PC-9 (cell line): ENCODE measurements at places on chromosomes 6 and 20. TPM values are rescaled to one million over a fixed set of nuclear protein-coding genes. Genes with fewer than 3 reads are reported as not detected.

DNA sequence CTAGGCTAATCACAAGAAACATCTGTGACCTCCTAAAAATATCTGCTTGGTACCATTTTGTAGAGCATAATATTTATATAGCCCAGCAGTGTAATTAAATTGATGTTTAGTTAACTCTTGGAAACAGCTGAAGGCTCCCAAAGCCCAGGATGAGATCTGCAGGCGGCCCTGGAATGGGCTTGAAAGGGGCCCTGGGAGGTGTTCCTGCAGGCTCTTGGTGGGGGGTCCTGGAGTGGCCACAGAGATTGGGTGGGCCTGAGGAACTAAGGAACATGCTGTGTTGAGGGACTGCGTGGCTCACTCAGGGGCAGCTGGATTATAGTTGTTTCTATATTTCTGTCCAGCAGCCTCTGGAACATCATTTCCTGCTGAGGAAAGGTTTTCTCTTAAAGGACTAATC lies 9.2 kb downstream of the SCP2D1 start:
- no peak for DNase-seq

DNA sequence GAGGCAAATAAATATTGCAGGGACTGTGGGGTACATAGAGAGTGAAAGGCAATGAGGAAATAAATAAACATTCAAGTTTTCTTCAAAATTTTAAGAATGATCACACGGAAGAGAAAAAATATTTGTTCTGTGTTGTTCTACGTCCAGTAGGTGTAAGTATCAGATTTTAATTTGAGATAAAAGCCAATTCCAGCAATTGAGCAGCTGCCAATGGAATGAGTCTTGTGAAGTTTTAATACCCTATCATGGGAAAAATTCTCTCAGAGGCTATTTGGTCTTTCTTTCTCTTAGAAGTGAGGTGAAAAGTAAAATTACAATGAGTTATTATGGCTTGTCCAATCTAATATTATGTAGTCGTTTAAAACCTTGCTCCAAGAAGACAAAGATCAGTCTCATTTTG lies 195.7 kb upstream of the CITED2 start:
- DNase-seq, result no peak

DNA sequence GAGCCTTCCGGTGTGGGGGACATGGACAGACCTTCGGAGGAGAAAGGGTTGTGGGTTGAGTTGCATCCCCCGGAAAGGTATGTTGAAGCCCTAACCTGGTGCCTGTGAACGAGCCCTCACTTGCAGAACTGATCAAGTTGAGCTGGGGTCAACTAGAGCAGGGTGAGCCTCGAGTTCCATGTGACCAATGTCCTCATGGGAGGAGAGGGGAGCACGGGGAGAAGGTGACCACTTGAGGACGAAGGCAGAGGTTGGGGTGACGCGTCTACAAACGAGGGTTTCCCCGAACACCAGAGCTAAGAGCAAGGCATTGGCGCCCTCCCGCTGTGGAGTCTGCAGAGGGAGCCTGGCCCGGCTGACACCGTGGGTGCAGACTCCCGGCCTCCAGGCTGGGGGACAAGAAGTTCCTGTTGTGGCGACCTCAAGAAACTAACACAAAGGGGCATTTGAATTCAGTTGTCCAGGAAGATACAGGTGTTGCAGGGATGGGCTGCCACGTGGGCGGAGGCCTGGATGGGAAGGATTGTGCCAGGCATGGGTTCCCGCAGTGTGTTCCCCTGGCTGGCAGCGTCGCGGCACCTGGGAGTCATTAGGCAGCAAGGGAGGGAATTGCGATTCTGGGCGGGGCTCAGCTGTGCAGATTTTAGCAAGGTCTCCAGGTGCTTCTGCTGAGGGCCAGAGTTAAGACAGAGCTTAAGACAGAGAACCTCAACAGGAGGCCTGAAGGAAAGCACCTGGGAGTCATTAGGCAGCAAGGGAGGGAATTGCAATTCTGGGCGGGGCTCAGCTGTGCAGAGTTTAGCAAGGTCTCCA lies 20.4 kb upstream of the UNC93A start:
- no peak for DNase-seq

- peak; percentile 87 for DNase-seq
Measured at GRCh38 chr20:22775671-22776139, 191.3 kb upstream of the FOXA2 start.

GRCh38 chr20:22836877-22837276 lies 198.2 kb upstream of the SSTR4 start:
- no peak for DNase-seq

GRCh38 chr6:127794405-127794804 lies 106.5 kb downstream of the THEMIS start:
- no peak for DNase-seq

DNA sequence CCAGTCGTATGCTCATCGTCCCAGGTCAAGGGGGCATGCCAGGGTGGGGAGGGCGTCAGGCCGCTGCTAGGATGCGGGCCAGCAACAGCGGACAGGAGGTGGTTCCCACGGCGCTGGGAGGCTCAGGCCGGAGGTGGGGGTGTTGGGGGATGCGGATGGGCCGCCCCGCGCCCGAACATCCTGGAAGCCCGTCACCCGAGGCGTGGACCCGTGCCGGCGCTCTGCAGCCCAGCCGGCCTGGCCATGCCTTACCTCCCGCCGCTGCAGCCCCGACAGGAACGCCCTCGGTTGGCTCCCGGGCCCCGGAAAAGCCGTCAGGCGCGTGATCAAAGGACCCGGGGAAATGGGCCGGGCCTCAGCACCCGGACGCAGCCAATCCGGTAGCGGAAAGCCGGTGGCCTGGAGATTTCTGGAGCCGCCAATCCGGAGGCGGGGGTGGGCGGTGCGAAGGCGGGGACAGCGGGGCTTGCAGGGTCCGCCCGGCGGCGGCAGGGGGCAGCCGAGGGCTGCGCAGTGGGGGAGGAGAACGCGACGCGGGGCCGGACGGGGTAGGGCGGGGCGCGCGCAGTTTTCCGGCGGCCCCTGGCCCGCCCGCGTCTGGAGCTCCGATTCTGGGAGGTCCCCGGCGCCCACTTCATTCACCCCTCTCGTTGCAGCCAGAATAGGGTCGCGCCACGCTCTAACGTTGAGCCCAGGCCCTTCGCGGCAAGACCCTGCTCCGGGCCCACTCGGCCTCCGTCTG lies at the start of gene SMIM29:
Gene SMIM29 (minus strand): TSS at position 280 of the 742 bp plus-strand sequence. CDS start 1,215 bp downstream, outside the sequence.
- peak; percentile 83 for DNase-seq

DNA sequence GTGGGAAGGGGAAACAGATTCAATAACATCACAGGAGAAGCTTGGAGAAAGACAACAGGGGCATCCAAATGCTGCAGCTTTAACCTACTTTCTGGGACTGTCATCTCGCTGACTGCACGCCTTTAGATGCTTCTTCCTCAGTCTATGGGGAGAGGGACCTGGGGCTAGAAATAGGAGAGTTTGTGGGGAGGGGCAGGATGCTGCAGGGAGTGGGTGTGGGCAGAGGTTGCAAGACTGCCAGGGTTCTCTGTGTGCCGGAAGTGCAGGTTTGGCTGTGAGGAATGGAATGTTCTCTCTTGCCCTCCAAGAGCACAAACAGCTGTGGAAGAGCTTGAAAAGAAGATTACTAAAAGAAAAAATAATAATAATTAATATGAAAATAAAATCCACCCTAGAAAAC lies 93.2 kb downstream of the FOXO3 start:
- DNase-seq, result no peak

DNA sequence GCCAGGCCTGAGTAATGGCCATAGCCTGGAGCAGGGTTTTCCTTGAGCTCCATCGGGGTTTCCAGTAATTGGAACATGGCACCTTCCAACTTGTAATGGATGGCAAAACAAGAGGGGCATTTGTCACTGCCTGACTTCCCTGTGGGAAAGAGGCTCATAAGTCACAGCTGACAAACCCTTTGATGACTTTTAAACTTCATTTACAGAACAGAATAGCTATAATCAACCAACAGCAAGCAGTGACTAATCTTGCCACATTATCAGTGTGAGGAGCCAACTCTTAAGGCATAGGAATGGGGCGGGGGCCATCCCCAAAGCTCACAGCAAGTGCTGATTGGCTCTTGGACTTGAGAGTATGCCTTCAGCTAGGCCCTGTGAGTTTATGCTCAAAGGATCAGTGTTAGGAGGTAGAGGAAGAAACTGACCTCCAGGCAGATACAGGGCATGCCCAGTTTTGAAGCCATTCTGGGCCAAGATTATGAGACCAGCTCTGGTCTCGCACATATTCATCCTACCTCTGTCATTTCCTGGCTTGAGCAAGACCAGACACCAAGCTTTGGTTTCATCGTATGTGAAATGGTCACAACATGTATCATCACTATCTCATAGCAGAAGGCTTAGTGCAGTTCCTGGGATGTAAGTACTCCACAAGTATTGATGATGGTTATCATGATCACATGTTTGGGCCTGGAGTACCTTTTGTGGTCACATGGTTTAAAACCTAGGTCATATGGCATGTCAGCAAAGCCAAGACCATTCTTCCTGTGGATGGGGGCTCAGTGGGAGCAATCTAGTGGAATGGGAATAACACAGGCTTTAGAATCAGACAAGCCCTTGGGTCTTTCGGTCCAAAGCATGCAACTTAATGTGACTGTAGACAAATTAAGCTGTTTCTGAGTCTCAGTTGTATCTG lies 49.2 kb downstream of the EIF2S2 start:
- DNase-seq, result no peak

DNA sequence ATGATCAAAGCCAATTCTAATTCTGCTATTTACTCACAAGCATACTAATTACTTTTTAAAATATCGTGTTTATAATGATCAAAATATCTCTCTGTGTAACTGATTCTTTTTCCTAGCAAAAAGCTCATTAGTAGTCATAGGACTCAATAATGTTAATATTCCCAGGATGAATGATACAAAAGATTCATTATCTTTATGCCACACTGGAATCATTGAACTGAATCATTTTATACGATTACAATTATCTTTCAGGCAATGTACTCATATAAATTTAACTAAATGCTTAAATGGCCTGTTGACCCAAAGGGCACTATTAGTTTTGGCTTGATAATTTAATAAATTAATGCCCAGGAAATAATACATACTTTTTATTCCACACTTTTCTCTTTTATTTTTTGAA lies 96.3 kb downstream of the EYS start:
- no peak for DNase-seq

- DNase-seq, result no peak
Measured at GRCh38 chr6:119669221-119669620, 319.7 kb upstream of the MAN1A1 start.

DNA sequence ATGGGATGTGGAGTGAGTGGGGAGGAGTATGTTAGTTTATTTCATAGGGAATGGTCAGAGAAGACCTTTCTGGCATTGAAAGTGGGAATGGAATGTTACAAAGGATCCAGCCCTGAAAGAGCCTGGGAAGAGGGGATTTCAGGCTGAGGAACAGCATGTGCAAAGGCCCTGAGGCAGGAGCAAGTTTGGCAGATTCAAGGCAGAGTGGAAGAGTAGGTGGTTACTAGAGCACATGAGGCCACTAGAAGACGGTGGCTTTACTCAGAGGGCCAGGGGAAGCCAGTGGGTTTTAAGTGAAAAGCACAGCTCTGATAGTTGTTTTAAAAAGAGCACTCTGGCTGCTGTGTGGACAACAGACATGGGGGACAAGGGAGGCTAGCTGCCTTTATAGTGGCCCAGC lies 227.2 kb downstream of the ZMYND8 start:
- DNase-seq, result no peak

DNA sequence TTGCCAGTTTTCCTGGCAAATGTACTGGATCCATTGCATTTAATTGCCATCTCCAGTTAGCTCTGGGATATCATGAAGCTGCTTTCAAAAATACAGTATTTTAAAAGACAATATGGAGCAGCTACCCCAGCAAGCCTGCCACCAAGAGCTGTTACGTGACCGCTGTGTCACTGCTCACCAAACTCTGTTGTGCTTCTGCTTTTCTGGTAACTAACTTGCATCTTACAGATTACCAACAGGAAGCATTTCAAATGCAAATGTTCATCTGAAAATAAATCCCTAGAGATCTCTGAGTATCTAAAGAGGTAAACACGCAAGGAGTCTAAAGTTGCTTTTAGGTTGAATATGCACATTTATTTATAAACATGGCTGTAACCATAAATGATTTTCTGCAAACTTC lies 1008.3 kb downstream of the KIF16B start:
- DNase-seq, result no peak

GRCh38 chr6:55576811-55577210 lies 2.2 kb downstream of the HMGCLL1 start:
- no peak for DNase-seq

DNA sequence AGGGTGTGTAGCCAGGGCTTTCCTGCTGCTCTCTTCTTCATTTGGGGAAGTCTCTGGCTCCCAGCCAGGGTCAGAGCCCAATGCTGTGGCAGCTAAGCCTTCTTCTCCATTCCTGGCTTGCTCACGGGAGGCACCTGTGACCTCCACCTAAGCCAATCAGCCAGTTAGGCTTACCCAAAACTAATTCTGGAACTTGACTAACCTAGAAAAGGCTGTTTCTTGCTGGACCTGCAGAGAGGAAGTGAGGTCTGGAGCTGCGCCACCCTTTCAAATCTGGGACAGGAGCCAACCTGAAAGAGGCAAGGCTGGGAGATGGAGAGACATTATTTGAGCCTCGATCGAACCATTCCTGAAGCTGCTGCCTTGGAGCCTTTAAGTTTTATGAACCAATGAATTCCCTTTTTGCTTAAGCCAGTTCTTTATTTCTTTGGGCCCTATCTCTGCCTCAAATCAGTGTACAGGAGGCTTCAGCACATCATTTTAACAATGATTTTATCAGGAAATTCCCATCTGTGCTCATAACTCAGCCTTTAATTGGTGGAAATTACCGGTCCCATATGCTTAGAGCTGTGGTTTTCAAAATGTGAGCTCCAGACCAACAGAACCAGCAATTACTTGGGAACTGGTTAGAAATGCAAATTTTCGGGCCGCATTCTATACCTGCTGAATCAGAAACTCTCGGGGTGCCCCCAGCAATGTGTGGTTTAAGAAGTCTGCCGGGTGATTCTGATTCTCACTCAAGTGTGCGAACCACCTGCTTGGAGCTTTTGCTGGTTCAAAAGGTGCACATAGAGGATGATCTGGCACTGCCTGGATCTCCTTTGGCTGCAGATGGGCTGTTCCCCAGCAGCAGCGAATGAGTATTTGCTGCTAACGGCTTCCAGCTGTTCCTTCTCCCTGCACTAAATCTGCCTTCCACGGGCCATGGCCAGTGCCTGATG lies 97.4 kb upstream of the RNF24 start:
- DNase-seq, result peak; percentile 67

DNA sequence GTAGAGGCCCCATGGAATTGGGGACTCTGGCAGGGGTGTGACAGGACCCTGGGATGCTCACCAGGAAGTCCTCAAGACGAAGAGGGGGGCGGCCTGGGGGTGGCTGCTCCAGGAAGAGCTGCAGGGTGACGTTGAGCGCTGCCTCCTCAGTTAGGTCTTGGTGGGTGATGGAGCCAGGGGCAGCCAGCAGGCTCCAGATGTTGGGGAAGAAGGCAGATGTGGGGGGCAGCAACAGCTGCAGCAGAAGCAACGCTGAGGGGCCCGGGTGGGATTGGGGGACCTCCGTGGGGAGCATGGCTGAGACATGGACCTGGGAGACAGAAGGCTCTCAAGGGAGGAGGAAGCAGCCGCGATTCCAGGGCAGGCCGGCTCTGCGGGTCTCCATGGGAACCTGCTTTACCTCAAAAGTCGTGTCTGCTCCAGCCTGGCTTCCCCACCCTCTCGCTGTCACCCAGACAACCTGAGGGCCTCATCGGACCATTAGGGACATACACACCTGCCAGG lies 591 bp downstream of the VWA7 start:
- no peak for DNase-seq

The IMPG1 gene
- total RNA-seq, result not detected in 2 replicates

The DUSP15 gene
- total RNA-seq, result not detected in 2 replicates

The NOL7 gene
- 75.9 and 78.6 TPM in 2 replicates for total RNA-seq

The STMND1 gene
- total RNA-seq, result 0.26 TPM in 1 of 2 replicates, not detected in the other

The PGC gene
- not detected in 2 replicates for total RNA-seq

The MAP3K7 gene
- 28.3 and 31.9 TPM in 2 replicates for total RNA-seq

The RAB44 gene
- total RNA-seq, result not detected in 2 replicates

The TMEM244 gene
- total RNA-seq, result not detected in 2 replicates

The BAG2 gene
- total RNA-seq, result 9.0 and 11.0 TPM in 2 replicates

The TRDN gene
- total RNA-seq, result not detected in 2 replicates

The ZBTB46 gene
- 3.6 and 4.9 TPM in 2 replicates for total RNA-seq
